ENCODE measurements at places on chromosomes 11 and 22. TPM values are rescaled to one million over a fixed set of nuclear protein-coding genes. Genes with fewer than 3 reads are reported as not detected.

DNA sequence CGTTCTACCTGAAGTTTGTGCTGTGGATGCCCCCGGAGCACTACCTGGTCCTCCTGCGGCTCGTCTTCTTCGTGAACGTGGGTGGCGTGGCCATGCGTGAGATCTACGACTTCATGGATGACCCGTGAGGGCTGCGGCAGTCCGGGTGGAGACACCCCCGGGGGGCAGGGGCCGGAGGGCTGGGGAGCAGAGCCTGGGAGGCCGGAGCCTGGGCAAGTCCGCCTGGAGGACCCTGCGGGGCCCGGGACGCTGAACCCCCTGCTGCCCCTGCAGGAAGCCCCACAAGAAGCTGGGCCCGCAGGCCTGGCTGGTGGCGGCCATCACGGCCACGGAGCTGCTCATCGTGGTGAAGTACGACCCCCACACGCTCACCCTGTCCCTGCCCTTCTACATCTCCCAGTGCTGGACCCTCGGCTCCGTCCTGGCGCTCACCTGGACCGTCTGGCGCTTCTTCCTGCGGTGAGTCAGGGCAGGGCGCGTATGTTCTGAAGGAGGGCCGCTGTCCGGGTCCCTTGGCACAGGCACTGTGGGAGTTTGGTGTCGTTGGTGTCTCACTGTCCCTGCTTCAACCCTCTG lies 17.3 kb downstream of the RNH1 start:
- no peak for DNase-seq

DNA sequence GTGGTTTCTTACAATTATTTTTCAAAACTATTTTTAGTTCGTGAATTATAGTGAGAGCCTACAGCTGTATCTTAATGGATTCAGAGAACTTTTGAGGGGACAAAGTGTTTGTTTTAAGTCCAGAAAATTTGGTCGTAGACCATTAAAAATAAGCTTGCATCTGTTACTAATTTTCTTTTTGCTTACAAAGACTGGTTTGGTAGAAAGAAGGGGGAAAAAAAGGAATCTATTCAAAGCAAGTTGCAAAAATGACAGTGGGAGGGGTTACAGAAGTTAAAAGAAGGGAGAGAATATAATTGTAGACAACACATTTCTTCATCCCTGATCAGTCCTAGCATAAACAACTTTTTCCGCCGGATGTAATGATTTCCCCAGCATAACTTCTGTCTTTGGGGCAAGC lies 72.1 kb downstream of the AMOTL1 start:
- DNase-seq, result no peak

- no peak for DNase-seq
Observed at GRCh38 chr11:61747192-61747966, 5.1 kb upstream of the MYRF start.

DNA sequence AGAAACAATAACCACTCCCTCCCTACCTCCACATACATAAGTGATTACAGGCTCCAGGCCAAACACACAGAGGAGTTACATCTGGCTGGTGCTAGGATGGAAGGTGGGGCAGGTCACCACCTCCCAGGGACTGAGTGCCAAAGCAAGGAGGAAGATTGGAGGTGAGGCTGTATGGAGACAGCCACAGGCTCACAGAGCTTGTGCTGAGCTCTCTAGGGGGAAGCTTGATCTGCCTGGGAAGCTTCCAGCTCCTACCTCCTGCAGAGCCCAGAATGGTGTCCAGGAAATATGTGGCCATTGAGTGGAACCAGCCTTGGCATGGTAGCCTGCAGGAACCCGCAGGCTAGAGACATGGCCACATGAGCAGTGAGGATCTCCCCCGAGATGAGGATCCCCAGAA lies 3.6 kb upstream of the MED15 start:
- DNase-seq, result no peak

Gene PHF21B
- not detected for total RNA-seq

DNA sequence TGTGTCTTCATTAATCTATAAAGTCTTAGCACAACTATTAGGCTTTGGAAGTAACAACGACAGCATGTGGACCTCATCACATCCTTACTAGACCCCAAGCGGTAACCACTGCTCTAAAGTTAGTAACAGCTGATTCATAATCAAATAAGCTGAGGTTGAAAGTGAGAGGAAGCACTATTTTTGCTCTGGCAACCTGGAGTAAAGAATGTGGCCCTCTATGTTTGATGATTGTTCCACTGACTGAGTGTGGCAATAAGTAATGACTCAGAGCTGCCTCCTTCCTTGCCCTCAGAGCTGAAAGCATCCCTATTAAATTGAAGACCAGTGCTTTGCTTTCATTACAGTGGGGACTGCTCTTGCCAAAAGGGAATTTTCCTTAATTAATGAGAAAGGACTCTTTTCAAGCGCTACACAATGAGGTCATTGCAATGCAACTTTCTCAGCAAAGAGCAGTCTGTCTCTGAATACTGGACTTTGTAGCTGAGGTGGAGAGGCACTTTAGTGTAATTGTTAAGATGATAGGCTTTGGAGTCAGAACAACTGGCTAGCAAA lies 906.1 kb upstream of the RAG2 start:
- DNase-seq, result no peak

Gene CHST1
- total RNA-seq, result 0.47 TPM

GRCh38 chr11:94342250-94342649 lies 37.9 kb downstream of the IZUMO1R start:
- no peak for DNase-seq

Gene MRPL17
- total RNA-seq, result 10.0 TPM

Gene SEPTIN3
- total RNA-seq, result 0.67 TPM

Gene FREY1
- total RNA-seq, result 1.8 TPM

DNA sequence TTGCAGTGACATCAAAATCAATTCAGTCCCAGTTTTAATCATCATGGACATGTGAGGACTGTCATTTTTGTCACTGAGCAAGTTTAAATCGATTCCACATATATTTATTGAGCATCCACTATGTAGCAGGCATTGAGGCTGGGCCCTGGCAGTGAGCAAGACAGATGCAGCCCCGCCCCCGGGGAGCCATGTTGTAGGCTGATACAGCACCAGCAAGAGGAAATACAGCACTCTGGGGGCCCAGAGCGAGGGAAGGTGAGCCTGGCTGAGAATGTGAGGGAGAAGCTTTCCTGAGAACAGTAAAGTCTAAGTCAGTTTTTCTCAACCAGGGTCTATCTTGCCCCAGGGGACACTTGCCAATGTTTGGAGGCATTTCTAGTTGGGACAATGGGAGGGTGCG lies 108.6 kb upstream of the ASPHD2 start:
- DNase-seq, result no peak

DNA sequence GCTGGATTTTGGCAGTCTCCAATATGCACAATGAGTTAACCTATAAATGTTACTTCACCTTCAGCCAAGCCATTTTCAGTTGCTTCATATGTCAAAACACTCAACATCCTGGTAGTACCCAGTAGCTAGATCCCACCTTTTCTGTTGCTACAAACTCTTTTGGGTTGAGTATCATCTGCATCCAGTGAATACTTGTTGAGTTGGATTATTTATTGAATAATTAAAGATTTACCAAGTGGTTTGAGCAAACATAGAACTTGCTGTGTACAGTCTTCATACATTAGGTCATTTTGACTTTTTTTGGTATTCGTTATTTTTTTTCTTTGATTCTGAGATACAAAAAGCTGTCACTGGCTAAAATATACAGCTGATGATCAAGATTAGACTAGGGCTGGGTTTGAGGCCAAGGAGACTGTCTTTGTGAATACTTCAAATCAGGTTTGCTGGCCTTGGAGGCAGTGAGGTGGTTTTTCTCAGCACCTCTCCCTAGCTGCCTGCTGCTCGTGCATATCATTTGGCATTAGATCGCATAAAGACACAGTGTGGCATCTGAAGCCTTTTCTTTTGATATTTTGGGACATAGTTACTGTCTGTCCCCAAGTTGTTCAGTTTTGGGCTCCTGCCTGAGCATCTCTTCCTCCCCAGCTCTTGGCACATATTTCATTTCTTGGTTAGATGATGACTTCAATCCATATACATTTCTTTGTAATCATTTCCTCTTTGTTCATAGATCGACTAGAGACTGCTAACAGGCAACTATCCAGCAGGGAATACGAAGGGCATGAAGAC lies 62.8 kb downstream of the AMOTL1 start:
- DNase-seq, result no peak

- no peak for DNase-seq
Observed at GRCh38 chr11:34874202-34874601, 42.0 kb downstream of the APIP start.

DNA sequence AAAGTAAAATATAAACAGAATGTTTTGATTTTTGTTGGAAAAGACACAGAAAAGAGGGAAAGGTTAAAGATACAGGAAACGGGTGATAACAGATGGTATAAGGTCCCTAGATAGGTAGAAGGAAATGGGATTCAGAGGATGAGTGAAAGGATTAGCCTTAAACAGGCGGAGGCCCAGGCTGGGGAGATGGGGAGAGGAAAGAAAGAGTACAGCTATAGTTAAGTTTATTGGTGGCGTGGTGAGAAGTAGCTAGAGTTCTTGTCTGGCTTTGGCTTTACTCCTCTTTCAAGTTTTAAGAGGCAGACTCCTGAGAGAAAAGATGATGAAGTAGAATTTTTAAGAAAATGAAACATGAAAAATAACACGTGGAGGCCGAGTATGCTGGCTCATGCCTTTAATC lies 13.7 kb downstream of the ZBTB44 start:
- DNase-seq, result no peak

GRCh38 chr11:111406589-111406988 lies 27.5 kb upstream of the POU2AF1 start:
- DNase-seq, result no peak

Gene IL18
- 1.4 TPM for total RNA-seq

- DNase-seq, result no peak
Observed at GRCh38 chr22:42646569-42647525, 2.3 kb downstream of the CYB5R3 start.
